ENCODE measurements at places on chromosomes 3 and 15. TPM values are rescaled to one million over a fixed set of nuclear protein-coding genes. Genes with fewer than 3 reads are reported as not detected.

DNA sequence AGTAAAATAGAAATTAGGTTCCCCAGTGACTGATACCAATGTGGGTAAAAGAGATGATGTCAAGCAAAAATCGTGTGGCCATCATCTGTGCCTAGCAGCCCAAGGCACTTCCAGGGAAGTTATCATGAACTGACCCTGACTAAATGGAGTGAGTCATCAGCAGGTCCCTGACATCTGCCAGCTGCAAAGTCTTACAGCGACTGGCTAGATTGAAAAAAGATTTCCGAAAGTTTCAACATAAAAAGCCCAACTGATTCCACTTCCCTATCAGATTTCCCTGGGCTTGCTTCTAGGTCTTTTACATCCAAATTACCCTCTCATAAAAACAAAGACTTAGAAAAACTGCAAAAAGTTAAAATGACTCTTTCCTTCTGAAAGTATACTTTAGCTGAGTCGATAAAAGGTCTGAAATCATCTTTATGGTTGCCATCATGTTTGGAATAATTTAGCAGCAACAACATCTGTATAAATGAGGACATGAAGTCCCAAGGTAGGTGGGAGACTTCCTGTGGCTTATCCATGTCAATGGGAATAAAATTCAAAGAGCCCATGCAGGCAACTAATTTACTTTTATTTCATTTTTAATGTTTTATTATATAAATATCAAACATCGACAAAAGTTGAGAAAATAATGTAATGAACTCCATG lies 342.8 kb downstream of the ERC2 start:
- H3K27me3 ChIP-seq = no peaks in the 10 kb centered on the region
- no peak overlapping the region for H3K27ac ChIP-seq
- no peak overlapping the region for H3K4me3 ChIP-seq
- H3K4me1 ChIP-seq = no peaks in the 10 kb centered on the region

DNA sequence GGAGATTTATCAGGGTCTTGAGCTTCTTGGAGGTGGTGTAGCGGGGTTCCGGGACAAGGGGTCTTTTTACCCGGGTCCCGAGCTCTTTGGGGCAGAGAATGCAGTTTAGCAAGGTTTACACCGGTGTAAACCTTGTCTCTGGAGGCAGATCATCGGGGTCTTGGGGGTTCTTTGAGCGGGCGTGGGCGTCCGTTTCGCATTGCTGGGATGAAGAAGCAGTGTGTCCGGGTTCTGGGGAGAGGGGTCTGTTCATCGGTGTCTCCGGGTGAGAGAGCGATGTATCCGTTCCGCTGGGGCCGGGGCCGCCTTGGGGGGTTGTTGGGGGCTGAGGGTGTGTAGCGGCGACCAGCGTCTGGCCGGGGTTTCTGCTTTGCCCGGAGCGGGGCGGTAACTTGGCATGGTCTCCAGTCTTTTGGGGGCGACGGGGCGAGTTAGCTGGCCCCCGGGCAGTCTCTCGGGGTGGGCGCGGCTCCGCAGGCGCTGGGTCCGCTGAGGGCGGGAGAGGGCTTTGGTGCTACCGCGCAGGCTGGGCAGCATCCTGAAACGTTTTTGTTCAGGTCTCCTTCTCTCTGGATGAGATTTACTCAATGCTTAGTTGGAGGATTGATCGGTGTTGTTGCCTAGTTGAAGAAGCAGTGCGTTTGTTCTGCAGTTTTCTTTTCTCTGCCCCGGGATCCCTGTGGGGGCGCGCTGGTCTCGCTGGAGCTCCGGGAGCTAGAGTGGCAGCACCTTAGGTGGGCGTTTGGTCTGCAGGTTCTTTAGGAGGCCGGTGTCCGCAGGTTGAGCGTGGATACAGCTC lies 843 bp downstream of the GLCE start:
- DNase-seq = peak; percentile 18
- no peak overlapping the region for H3K27ac ChIP-seq
- H3K4me3 ChIP-seq = peak overlapping the region; percentile 95
- H3K27me3 ChIP-seq = no peaks in the 10 kb centered on the region
- H3K4me1 ChIP-seq = peaks cover 8% of the 10 kb centered on the region

Gene ZPLD1
- 0.11 TPM for polyA plus RNA-seq

Gene SLC22A13
- 0.07 TPM for polyA plus RNA-seq

- no peak overlapping the region for H3K4me3 ChIP-seq
- DNase-seq = no peak
- H3K27me3 ChIP-seq = no peaks in the 10 kb centered on the region
- no peaks in the 10 kb centered on the region for H3K4me1 ChIP-seq
Observed at GRCh38 chr3:184756151-184757021, 44.5 kb upstream of the MAGEF1 start.

Gene SLC2A2
- 0.05 TPM for polyA plus RNA-seq

- peaks cover 4% of the 10 kb centered on the region for H3K4me1 ChIP-seq
- no peaks in the 10 kb centered on the region for H3K27me3 ChIP-seq
- H3K27ac ChIP-seq = peak within 1 kb of the TSS; percentile 94
- no peaks in the 10 kb centered on the region for H3K36me3 ChIP-seq
Observed at GRCh38 chr15:65304381-65305149, at the start of gene RNU5B-1. Gene RNU5B-1 (plus strand): TSS chr15:65304677.

DNA sequence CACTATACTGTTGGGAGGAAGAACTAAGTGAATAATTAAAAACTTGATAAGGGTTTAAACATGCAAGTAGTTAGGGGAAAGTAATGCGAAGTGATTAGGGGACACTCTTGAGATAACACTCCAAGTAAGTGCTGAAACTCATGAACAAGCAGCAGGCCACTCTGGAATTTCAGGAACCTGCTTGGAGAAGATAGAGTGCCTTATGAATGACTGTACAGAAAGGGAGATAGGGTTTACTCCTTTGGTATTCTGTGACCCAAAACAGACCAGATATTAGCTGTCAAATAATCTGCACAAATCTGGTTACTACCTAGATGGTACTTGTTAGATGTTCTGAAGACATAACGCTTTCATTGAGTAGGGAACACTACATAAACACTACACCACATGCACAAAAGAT lies 85.6 kb downstream of the FRMD4B start:
- H3K36me3 ChIP-seq = peaks cover 21% of the 10 kb centered on the region
- DNase-seq = no peak
- H3K4me3 ChIP-seq = no peak overlapping the region
- H3K27ac ChIP-seq = no peak overlapping the region
- H3K4me1 ChIP-seq = no peaks in the 10 kb centered on the region
- no peaks in the 10 kb centered on the region for H3K27me3 ChIP-seq

Measured in thymus (tissue), 14 donors.